ENCODE measurements at places on chromosomes 11 and 22. TPM values are rescaled to one million over a fixed set of nuclear protein-coding genes. Genes with fewer than 3 reads are reported as not detected.

GRCh38 chr11:12695221-12695794, 21.1 kb downstream of the TEAD1 start:
- DNase-seq: no peak

- DNase-seq: no peak
Observed at GRCh38 chr11:9266132-9266736, 1.1 kb upstream of the DENND5A start.

- no peak for DNase-seq
Observed at GRCh38 chr22:24108073-24108472, 73.2 kb upstream of the SUSD2 start.

DNA sequence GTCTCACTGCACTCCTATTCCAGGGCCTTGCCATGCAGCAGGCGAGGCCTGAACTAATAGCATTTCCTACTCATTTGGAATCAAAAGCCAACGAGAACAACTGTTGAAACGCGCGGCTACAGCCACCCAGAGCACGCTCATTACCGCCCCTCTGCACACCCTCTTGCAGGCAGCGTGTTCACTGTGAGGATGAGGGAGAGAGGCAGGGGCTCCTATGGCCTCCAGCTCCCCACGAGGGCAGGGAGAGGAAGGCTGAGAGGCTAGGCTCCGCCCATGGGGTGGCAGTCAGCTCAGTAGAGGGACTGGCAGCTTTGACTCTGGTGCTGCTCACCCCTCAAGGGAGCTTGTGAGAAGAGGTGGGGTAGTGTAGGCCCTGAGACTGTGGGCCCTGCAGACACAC, 26.2 kb downstream of the LMO1 start:
- DNase-seq: no peak

Gene RFPL3
- not detected for total RNA-seq
